ENCODE measurements at places on chromosomes 4 and X. TPM values are rescaled to one million over a fixed set of nuclear protein-coding genes. Genes with fewer than 3 reads are reported as not detected.

The CENPU gene
- total RNA-seq, result 1.4 TPM

GRCh38 chr4:114807759-114808404, 209.3 kb downstream of the UGT8 start:
- DNase-seq, result peak; percentile 54

DNA sequence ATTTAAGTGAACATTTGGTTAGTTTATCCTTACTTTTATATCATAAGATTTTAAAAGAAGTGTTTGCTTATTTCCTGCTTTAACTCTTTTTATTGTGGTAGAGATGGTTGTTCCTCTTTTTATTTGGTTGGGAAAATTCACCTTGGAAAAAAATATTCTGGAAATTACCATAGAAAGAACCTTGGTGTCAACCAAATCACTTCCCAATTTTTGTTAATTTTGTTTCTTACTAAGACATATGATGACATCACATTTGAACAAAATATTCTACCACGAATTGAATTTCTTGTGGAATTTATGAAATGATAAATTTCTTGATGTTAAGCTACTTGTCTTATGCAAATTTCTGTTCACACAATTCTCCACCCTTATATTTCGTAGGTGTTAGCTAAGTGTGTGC, 33.7 kb downstream of the LAMTOR3 start:
- no peak for DNase-seq

GRCh38 chr4:106676173-106676921, 307.8 kb upstream of the GIMD1 start:
- DNase-seq, result no peak
